ENCODE measurements at places on chromosomes 16 and 17.

GRCh38 chr16:50500171-50500874 is 47.9 kb upstream of the NKD1 start:
- no peak for DNase-seq

DNA sequence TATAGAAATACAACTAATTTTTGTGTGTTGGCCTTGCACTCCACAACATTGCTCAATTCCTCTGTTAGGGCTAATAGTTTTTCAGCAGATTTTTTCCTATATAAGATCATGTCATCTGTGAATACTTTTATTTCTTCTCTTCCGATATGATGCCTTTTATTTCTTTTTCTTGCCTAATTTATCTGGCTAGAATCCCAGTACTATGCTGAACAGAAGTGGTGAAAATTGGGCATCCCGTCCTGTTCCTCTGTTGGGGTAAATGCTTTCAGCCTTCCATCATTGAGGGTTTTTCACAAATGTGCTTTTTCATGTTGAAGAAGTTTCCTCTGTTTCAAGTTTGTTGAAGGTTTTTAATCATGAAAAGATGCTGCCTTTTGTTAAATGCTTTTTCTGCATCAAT is 22.7 kb upstream of the TNFRSF13B start:
- no peak for DNase-seq

- DNase-seq, result peak; percentile 85
Measured at GRCh38 chr16:89167425-89167941, 4.1 kb upstream of the CDH15 start.

DNA sequence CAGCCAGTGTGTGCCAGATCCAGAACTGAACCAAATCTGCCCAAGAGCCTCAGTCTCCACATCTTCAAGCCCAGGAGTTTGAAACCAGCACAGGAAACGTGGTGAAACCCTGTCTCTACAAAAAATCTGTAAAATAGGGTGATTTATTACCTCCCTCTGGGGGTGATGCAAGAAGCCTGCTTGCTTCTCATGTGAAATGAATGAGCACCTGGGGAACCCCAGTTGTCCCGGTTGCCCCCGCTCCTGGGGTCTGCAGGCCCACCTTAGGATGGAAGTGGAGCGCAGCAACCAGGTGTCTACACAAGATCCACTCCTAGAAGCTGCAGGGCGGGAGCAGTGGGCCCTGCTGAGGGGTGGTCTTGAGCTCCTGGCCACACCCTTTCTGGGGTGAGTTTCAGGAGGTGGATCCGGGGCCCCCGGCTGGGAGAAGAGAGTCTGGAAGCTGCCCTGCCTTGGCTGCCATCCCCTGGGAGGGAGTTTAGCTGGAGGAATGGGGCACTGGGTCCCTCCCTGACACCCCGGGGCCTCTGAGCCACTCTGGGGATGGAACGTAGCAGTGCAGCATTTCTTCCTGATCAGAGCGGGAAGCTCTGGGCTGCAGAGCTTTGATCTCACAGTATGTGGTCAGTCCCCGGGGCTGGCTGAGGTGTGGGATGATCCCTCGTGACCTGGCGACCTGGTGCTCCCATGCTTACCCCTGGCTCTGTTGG is 117.8 kb downstream of the RAB11FIP4 start:
- DNase-seq, result no peak

GRCh38 chr17:35609831-35610230 is 22.7 kb downstream of the AP2B1 start:
- no peak for DNase-seq

GRCh38 chr16:85124636-85125346 is 12.5 kb upstream of the CIBAR2 start:
- no peak for DNase-seq

DNA sequence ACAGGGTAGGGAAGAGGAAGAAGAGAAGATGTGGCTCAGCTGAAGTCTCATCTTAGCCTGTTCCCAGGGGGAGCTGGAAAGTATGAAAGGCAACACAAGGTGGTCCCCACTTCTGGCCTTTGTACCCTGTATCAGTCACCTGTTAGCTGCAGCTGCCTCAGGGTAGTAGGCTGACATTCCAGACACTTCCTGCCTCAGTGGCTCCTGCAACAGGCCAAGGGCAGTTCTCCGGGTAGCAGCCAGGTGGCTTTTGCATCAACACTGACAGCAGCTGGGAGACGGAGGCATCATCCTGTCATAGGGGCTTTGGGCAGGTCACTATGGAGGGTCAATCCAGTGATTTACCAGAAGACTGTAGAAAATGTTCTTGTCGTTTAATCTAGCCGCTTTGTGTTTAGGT is 124.0 kb downstream of the RGS9 start:
- DNase-seq, result no peak

DNA sequence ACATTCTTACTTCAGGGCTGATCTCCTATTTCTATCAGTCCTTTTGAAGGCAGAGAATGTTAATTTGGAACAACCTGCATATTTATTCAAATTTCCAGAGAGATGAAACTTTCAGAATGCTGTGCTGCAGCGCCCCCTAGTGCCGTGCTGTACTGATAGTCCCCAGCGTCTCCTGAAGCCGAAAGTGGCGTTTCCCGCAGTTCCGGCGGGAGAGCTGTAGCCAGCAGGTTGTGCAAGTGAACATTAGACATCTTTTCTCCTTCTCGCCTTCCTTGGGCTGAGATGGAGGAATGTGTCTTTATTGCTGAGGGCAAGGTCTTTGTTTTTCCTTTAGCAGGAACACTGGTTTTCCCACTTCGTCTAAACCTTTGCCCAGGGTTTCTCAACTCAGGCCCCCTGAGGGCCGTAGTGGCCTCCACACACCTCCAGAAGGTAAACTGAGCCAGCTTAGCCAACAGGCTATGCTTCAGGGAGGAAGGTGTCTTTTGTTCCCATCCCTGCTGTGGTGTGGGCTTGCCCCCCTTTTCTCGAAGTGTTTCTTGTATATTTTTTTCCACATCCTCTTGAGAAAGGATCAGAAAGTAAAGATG is 26.4 kb downstream of the USP10 start:
- peak; percentile 77 for DNase-seq

DNA sequence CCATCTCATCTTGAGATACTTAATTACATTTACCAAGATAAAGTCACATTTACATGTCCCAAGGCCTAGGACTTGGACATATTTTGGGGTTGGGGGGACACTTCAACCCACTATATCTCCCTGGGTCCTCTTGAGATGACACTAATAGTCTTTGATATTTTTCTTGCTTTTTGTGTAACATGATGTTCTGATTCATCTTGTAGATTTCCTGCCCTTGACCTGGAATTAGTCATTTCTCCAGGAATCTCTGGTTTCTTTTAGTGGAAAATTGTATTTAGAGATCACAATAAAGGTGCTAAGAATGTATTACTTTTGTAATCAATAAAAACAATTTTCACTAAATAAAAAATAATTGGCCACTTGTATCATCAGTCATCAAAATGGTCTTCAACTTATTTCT is 157.3 kb downstream of the VPS53 start:
- DNase-seq, result no peak

- DNase-seq, result peak; percentile 53
Measured at GRCh38 chr17:45221081-45222013, at the start of gene FMNL1. Gene FMNL1, plus strand, starts transcription at chr17:45221885. Its CDS starts 240 bp downstream, at chr17:45222125.

- DNase-seq, result no peak
Measured at GRCh38 chr16:13660807-13661206, 259.1 kb upstream of the ERCC4 start.

DNA sequence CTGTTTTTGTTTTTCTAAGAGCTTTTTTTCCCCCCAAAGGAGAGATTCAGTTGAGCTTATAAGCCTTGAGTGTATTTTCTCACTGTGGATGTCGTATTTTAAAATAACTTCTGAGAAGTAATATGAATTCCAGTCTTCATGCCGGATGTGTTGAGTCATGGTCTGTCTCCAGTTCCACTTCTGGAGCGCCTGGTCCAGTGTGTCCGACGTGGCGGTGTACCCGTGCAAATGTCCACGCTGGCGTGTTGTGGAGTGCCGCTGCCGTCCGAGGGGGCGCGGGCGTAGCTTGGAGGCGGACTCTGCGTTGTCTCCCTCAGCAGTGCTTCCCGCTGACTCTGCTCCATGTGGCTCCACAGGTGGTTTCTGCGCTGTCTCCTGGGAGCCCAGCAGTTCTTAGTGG is 60.9 kb upstream of the ZNF750 start:
- no peak for DNase-seq

DNA sequence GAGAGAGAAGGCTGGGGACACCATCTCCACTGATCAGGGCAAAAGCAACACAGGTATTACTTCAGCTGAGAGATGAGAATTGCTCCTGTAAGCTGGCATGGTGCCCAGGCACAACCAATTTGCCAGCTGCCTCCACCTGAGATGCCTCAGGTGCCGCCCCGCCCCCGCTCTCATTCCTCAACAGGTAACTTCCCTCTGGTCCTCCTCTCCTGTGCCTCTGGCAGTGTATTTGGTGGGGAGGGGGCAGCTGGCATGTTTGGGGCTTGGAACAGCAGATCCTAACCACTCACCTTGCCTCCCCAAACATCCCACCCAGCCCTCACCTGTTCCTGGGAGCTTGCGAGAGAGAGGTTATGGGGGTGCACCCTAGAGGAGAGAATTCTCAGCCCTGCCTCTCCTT is 2.9 kb upstream of the SRCIN1 start:
- DNase-seq, result no peak
